ENCODE measurements at places on chromosomes 3 and 15. TPM values are rescaled to one million over a fixed set of nuclear protein-coding genes. Genes with fewer than 3 reads are reported as not detected.

DNA sequence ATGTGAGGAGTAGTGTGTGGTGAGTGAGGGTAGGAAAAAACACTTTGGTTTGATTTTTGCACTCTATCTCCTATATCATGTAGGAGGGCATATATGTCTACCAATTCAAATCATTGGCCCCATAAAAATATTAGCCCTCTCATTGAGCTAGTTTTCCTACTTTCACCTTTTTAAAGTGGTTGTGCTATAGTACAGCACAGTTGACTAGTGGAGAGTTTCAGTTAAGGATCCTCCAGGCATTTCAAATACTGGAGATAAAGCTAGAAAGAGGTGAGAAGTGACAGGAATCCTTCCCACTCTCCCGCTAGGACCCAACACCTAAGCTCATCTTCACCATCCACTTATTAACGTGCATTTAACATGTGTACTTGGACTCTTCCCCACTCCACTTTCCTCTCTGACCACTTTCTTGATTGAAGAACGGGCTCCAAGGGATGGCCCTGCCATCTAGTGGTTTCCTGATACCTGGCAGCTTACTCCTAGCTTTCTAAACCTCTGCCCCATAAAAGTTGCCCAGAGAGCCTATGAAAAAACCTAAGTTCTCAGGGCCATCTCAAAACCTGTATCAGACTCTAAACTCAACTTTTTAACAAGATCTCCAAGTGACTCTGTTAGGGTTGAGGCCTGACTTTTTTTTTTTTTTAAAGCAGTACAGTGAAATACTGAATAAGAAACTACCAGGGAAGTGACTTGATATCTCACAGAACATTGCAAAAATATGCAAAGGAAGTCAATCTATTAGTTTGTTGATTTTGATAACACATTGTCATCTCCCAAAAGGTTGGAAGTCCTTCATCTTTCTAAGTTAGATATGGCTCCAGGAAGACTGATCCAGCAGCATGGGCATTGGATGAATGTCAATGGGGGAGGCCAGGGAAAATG is 17.9 kb downstream of the IL12A start:
- peak; percentile 75 for DNase-seq

- no peak for DNase-seq
Observed at GRCh38 chr3:150388498-150389418, 19.3 kb upstream of the TSC22D2 start.

Gene LARP6
- total RNA-seq: 5.1 TPM

DNA sequence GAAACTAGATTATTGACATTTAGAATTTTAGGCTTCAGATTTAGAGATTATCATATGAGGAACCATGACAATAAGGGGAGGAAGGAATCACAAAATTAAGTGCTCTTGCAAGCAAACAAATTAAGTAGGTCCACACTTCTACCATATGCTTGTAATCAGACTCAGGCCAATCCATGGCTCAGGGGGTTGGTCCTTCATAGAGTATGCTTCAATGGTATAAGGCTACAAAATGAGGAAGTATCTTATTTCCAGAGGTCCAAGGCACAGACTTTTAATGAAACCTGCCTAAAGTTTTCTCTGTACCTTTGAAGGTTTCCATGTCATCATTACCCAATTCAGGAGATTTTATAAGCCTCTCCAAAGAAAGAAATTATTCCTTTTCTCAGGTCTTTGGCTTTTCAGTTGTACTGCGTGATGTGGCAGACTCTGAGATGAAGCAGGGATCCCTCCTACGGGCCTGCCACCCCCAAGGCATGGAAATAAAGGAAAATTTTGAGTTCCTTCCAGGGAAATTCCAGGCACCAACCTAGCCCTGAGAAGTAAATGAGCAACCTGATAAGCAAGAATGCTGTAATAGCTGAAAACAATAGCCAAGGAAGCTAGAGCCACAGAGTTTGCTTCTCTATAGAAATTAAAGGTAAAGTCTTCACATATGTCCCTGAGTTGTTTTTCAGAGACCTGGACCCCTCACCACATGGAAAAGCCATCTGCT is 36.3 kb downstream of the SERPINI2 start:
- no peak for DNase-seq

Gene IL17RB
- 14.2 TPM for total RNA-seq

Gene AGTR1
- total RNA-seq: 7.1 TPM

DNA sequence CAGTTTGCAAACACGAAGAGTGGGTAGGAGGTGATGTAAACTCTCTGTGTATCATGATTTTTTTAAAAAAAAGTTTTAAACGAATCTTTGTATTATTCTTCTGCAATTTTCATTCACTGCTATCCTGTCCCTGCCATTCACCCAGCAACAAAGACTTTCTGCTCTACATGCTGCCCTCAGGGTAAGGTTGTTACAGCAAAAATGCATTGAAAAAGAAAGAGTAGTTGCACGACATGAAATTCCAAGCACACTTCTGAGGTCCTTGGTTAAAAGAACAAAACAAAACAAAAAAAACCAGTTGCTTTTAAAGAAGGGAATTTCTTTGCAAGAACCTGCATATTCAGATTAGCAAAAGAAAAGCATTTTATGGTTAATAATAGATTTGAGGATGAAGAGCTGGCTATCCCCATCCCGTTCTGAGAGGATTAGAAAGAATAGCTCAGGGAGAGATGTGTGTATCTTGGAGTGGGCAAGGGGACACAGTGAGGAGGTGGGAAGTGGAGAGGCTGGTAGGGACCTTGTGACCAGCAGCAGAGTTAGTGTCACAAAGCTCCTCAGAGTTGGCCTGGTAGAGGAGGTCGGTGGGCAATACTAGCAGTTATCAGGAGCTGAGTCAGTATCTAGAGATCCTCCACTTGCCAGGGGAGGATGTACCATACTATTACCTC is 290.8 kb downstream of the NEK10 start:
- DNase-seq: no peak

DNA sequence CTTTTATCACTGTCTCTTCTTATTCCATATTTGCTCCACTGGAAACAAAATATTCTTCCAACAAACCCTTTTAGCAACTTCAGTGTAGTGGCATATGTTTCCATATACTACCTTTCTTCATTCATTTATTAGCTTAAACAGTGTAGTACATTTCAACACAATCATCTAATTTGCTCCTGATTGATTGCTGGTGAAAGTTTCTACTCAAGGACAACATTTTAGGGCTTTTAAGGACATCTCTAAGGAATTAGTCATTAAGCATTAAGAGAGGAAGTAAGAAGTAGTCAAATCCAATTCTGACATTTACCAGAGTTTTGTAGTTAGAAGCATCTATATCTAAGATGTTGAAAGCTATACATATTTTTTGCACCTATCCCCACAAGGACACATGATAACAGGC is 55.8 kb downstream of the RSRC1 start:
- DNase-seq: no peak

Gene SPTSSB
- total RNA-seq: 8.3 TPM

- no peak for DNase-seq
Observed at GRCh38 chr3:123696808-123697207, 112.0 kb upstream of the HACD2 start.

DNA sequence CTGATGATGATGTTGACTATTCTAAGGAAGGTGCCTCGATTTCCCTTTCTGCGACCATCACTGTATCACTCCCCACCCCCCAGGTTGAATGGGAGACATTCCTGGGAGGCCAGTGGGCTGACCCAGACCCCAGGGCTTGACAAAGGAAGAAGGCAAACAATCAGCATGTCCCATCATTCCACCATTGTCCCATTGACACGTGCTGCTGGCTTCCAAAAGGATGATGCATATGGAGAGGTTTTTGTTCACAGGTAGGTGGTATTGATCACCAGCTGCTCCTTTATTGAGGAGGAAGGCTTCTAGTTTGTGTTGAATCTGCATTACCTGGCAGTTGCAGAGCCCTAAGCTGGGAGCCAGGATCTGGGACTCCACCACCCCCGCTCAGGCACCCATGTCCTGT is 30.4 kb downstream of the RASGRF1 start:
- DNase-seq: no peak

DNA sequence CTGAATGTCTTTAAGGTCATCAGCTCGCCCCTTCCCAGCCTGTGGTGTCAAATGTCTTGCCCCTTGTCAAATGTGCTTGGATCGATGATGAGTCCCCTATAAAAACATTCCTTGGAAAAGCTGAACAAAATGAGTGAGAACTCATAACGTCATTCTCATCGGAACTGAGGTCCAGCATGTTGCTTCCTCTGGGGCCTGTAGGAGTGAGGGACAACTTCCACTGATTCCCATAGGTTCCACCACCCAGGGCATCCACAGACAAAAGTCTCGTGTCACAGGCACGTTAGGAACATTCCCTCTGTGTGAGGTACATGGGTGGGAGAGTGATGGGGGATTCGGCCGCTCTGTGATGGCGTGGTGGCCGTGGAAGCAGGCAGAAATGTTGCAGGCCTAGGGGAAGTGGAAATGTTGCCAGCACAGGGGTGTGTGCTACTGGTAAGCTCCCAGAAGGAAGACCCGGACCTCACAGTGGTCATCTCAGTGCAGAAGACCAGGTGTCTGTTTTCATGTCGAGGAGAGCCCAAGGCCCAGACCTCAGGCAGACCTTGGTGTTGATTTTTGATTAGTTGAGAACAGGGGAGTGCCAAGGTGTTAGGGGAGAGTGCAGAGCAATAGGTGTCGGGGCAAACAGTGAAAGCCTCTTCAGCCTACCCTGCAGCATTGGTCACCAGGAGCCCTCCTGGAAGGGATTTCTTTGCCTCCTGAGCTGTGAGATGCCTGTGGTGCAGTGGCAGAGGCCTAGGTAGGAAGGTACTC is 96.8 kb downstream of the SNRPN start:
- no peak for DNase-seq

GRCh38 chr15:91699741-91700140 is 153.8 kb upstream of the SLCO3A1 start:
- DNase-seq: no peak

GRCh38 chr3:8182904-8183303 is 318.7 kb upstream of the LMCD1 start:
- DNase-seq: no peak

Gene RTP3
- not detected for total RNA-seq

DNA sequence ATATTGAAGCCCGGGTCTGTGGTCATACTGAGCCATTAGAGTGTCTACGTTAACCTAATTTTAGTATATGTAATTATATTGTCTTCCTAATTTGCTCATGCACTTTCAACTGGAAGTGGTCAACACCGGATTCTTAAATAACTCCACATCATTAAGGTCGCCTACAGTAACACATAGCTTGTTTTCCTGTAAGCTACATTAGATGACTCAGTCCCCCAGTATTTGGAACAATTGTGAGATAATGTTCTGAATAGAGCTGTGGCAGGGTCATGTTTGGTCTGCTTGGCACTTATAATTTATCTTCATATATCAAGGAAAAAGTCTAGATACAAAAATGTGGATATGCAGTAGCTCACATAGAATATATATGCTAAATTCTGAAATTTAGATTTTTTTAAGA is 486.2 kb downstream of the IGSF11 start:
- no peak for DNase-seq

DNA sequence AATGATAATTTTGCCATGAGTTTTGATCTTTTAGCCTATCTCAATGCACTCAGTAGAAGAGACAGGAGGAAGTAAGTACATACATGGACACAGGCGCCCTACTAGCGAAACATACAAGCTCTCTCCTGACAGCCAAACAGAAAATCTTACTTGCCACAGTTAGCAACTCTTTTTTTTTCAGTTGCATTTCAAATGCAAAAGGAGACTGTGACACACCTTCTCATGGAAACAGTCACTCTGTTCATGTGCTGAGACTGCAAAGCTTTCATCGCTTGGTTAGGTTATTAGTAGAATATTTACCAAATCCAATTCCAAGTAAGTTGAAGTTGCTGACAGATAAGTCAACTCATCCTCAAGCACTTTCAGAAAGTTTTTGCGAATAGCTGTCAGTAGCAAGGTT is 223.3 kb downstream of the FOXP1 start:
- no peak for DNase-seq

Gene ACOX2
- 3.4 TPM for total RNA-seq

DNA sequence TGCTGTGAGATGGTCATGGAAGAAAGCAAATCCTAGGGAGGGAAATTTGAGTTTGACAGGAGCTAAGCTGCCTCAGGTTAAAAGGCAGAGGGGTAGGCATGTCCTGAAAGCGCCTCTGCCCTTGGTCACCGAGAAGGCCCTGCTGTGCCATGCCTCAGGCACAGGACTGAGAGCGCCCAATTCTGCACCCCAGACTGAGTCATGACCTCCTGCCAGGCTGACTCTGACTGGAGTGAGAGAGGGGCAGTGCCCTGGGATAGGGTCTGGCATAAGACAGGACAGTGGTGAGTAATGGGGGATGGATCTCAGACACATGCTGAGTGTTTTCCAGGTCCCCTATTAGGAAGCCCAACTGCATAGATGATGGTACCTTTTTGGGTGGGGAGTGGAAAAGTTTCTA is 44.4 kb downstream of the EPHB1 start:
- DNase-seq: no peak

GRCh38 chr3:81823882-81824395 is 62.5 kb upstream of the GBE1 start:
- DNase-seq: no peak

DNA sequence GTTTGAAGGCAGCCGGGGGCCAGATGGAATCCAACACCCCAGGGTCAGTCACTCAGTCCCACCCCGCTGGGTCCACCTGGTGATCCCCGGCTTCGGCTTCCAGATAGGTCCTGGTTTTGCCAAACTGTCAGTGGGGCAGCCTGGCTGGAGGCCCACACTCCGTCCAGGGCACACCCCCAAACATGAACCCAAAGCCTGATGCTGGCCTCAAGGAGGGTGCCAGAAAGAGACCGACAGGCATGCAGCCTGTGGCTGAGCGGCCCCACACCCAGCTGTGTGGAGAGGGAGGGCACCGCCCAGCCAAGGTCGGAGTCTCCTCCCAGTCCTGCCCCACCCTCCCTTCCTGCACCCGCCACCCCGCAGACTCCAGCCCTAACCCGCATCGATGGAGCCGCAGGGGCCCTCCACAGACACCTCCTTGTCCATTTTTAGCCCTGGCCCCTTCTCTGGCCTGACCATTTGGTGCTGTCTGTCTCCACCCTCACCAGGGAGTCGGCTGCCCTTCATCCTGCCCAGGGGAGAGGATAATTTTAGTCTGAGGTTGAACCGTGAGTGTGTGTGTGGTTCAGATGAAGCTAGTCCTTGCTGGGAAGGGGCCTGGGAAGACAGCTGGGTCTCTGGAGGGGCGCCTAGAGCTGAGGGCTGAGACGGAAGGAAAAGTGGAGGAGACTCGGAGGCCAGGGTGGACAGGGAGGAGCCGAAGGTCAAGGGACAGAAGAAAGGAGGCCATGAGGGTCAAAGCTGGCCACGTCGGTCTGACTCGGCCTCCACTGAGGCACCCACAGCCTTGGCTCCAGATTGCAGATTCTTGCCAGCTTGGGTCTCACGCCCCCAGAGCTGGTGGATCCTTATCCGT is 23.1 kb downstream of the TNK2 start:
- DNase-seq: no peak

GRCh38 chr15:57003418-57003817 is 85.0 kb downstream of the TCF12 start:
- DNase-seq: no peak

Gene DNAJA4
- total RNA-seq: 26.5 TPM

Gene ERICH6
- 0.27 TPM for total RNA-seq

Gene LRRC58
- 32.8 TPM for total RNA-seq
